ENCODE measurements at places on chromosomes 5 and 9.

- no peak for DNase-seq
Observed at GRCh38 chr9:113343732-113344231, 3.7 kb upstream of the WDR31 start.

DNA sequence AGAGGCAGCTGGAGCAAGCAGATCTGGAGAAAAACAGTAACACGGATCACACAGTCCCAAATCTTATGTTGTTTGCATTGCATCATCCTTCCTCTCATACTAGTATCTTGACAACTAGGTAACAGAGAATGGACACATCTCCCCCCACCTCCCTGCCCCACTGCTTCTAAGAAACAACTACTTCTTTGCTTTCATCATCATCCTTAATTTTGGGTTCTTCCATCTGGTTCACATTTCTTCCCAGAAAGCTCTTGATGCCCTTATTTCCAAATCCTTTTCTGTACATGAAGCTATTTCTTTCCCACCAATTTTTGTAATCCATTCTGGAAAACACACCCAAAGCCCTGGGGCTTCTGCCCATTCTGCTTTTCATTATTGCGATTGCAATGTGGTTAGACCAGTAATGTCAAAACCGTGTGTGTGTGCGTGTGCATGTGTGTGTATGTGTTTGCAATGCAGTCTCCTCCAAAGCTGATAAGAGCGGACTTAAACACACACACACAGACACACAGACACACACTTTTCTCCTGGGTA is 254.7 kb upstream of the SLC30A5 start:
- DNase-seq, result no peak

DNA sequence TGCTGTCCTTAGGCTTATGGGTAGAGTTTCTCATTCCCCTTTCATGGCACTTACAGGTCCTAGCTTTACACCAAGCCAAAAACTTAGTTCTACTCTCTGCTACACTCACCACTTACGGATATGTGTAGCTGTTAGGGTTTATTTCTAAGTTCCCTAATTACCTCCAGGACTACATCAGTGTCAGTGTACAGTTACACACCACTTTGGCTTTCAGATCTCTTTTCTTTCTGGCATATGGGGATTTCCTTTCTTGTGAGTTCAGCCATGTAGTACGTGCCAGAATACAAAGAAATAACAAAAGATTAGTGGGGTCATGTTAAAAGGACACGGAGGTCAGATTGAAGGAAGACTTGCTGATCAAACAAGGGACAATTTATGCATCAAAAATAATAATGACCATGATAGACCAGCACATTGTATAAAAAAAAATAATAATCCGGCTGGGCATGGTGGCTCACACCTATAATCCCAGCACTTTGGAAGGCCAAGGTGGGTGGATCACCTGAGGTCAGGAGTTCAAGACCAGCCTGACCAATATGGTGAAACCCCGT is 41.8 kb downstream of the LYRM7 start:
- DNase-seq, result no peak

DNA sequence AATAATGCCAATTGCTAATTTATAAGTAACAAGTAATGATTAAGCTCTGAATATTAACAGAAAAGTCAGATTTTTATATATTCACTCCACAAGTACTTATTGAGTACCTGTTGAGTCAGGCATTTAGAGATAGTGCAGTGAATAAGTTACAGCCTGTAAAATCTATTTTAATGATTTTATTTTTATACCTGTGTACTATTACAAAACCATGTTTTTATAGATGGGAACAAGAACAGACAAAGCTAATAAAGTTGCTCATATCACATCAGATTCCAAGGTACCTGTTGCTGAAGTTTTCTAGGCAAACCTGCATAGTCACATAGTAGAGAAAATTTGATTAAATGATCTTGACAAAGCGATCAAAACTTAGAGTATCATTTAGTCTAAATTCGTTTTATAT is 623.7 kb downstream of the EFNA5 start:
- no peak for DNase-seq

DNA sequence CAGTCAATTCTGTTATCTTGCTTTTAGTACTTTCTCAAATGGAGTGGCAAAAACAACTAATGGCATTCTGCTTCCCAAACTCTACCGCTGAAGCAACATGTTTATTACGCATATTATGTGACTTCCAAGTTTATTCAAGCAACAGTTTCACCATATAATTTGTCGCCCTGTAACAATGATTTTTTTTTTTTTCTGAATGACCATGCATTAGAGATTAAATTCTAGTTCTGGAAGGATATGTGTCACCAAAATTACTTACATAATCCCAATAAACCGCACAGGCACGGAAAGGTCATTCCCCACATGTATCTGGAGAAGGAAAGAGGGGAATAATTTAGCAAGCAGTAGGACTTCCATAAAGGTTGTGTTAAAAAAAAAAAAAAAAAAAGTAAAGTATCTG is 691.8 kb downstream of the DNAH5 start:
- no peak for DNase-seq

GRCh38 chr5:160280384-160281095 is 31.8 kb downstream of the CCNJL start:
- DNase-seq, result no peak

DNA sequence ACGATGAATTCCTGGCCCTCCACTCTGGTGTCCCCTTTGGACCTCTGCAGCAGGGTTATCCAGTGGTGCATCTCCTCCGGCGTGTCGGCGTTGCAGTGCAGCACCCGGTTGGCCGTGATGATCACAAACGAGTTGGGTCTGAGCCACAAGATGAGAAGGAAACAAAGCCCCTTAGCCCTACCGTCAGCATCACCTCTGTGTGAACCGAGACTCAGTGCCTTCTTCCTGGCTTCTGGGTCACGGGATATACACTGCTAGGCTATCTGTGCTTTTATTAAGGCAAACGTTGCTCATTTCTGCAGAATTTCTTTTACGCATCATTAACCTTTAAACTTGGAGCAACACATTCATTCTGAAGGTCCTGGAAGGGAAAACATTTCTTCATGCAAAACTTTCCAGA is 65.1 kb upstream of the RETREG1 start:
- DNase-seq, result no peak

GRCh38 chr5:31537349-31537748 is 5.2 kb downstream of the C5orf22 start:
- no peak for DNase-seq

- DNase-seq, result no peak
Observed at GRCh38 chr5:142023836-142024235, 11.0 kb upstream of the GNPDA1 start.

GRCh38 chr5:26026044-26026443 is 1012.3 kb downstream of the CDH9 start:
- DNase-seq, result no peak

DNA sequence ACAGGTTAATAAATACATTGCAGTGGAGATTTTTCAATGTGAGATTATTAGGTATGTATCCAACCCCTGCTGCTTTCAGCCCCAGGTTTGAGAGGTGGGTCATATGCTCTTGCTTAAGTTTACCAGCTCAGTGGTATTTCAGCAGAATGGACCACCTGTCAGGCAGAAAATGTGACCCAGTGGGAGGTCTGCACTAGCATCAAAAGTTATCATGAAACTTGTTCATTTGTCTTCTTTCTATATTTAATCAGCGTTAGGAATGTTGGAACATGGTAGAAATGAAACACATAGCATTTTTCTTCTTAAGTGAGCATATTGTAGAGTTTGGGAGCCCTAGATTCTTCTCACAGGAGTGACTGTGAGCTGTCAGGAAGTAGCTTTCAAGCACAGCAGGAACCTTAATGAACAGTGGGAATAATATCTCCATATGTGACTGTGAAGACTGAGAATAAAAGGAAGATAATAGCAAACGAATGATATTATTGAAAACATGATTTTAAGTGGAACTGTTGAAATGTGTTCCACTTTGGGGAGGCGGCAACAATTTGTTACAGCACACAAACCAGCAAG is 596.9 kb upstream of the CDH6 start:
- DNase-seq, result no peak

DNA sequence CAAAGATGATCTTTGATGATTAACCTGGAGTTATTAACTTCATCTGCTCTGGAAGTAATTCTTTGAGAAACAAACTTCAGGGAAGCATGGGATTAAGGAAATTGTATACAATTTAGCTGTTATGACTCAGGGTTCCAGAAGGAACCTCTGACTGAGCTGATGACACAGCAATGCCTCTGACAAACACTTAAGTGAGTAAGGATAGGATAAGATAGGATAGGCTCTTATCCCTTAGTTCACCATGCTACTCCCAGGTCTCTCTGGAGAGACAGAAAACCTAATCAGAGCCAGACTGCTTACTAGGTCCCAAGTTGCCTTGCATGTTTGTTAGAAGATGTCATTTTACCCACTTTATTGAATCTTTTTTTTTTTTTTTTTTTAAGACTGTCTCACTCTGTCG is 12.6 kb upstream of the TMEM38B start:
- no peak for DNase-seq

DNA sequence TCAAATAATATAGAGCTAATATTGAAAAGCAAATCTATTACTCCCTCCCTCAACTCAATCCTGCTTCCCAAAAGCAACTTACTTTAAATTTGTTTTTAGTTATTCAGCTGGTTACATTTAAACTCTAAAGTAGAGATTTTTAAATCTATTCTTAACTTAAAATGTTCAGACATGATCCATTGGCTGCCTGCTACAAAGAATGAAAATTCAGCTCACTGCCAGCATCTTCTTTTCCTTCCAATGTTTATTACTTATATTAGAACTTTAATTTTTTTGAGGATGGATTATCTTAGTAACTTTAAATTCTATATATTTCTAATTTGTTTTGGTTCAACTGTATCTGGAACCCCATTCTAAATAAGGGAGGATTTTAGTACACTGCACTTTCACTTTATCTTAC is 163.2 kb downstream of the TMEM167A start:
- no peak for DNase-seq

DNA sequence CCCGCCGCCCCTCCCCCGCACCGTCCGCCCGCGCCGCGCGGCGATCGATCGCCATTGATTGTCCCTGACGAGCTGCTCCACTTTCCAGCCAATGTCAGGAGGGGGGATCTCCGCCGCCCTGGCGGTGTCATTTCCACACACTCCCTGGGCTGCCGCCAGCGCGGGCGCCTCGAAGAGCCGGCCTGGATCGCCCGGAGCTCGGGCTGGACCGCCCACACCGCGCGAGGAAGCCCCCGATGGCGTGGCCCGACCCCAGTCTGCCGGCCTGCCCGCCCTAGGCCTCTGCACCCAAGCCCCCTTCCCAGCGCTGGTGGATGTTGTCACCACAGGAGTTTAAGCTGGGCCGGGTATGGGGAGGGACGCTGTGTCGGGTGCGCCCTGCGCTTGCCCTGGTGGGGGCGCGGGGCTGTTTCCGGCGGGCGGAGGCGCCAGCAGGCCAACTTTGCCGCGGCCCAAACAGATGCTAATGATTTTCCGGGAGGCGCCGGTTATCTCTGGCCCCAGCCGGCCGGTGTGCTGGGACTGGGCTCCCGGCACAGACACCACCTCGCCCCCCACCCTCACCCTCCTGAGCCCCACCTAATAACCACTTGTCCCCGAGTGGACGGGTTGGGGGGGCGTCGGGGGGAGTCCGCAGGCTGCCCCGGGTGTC is 10.6 kb upstream of the CXXC5 start:
- DNase-seq, result no peak

- no peak for DNase-seq
Observed at GRCh38 chr9:23606107-23606506, 219.9 kb downstream of the ELAVL2 start.

DNA sequence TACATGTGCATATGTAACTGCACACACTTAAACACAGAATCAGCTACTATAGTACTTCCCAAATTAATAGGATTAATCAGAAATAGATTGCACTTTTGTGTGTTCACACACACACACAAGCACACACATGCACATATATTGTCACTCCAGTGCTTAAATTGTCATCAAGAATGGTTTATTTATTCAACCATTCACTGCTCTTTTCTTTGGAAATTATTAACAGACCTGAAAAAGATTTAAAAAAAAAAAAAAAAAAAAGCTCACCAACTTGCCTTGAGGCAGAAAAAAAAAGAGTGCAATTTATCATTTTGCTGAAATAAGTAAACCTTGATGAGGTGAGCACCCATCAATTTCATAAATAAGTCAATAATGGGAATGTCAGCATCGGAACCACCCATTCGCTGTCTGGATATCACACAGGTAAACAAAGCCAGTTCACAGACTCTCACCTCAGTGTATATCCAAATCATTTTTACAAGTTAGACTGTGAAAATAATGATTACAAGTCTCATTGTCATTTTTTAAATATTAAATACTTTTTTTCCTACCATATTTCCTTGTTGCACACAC is 562.8 kb downstream of the BNC2 start:
- DNase-seq, result no peak

DNA sequence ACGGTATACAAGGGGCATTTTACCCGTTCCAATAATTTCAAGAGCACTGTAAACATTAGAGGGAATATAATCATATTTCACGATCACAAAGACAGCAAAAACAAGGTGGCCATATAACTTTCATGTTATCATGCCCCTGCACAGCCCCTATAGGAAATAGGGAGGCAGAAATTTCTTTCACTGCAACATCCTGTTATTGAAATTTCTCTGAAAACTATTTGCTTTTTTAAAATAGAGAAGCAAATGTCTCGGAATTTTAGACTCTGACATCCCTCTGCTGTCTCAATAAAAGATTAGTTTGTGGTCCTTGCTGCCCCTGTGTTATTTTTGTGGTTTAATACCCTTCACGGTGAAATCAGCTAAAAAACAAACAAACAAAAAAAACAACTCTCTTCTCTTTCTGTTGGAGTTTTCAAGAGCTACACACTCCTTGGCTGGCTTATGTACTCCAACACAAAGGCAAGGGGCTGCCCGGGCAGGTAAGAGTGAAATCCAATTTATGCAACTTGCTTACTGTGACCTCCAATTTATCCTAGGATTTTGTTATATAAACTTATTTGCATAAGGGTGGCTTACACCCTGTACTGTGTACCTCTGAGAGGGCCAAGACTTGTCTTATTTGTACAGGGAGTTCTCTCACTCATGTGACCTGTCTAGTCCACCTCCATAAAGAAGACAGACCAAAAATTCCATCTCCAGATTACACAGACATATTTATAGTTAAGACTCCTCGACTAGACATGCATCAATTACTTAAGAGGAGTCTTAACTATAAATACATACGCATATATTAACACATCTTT is 223.6 kb downstream of the MLLT3 start:
- no peak for DNase-seq

GRCh38 chr9:12272471-12273120 is 420.6 kb upstream of the TYRP1 start:
- DNase-seq, result no peak

- no peak for DNase-seq
Observed at GRCh38 chr9:27408001-27408400, 111.1 kb upstream of the EQTN start.

DNA sequence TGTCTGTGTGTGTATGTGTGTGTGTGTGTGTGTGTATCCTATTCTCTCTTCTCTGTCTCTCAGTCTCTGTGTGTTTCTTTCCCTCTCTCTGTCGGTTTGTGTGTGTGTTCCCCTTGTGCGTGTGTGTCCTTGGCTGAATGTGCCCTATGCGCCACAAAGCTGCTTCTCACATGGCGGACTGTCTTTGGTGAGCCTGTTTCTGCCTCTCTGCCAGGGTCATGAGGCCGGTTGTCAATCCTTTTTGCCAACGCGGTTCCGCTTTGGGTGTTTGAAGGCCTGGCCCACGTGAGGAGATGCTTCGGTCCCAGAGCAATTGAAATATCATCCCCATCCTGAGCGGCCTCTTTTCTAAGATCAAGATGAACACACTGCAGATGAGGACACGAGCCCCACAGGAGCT is 476.0 kb downstream of the SPATA31A7 start:
- no peak for DNase-seq

Measured in activated CD4-positive, alpha-beta T cell treated with anti-CD3 and anti-CD28 coated beads for 24 hours (primary cell).